ENCODE measurements at places on chromosomes 1 and 21.

DNA sequence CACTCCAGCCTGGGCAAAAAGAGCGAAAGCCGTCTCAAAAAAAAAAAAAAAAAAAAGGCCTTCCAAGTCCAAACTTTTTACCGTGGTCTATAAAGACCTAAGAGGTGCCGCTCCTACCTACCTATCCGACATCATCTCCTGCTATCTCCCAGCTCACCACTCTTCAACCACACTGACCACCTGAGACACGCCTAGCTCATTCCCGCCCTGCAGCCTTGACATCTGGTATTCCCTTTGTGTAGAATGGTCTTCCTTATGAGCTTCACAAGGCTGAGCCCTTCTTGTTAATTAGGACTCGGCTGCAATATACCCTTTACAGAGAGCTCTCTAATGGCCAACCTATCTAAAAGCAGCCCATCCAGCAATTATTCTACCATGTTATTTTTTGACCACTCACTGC lies 680 bp downstream of the MAGOH start:
- no peak for DNase-seq

- DNase-seq = peak; percentile 28
Measured at GRCh38 chr1:114323959-114324661, 170.4 kb upstream of the SYT6 start.

GRCh38 chr1:201089596-201089995 lies 22.6 kb downstream of the CACNA1S start:
- DNase-seq = no peak

DNA sequence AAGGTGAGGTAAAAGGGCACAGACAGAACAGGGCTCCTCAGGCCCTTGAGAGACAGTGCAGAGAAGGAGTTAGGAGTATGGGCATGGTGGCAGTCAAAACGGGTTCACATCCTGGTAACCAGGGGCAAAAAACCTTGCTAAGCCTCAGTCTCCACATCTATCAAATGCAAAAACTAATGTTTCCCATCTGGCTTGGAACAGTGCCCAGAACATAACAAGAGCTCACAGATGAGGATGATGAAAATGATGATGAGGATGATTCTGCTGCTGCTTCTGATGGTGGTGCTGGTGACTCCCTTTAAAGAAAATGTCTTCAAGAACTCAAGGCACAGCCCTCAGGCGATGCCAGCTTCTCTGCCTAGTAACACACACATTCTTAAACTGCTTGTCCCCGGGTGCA lies 24.1 kb downstream of the HHIPL2 start:
- peak; percentile 59 for DNase-seq

GRCh38 chr1:164644774-164645644 lies 86.0 kb downstream of the PBX1 start:
- peak; percentile 54 for DNase-seq

DNA sequence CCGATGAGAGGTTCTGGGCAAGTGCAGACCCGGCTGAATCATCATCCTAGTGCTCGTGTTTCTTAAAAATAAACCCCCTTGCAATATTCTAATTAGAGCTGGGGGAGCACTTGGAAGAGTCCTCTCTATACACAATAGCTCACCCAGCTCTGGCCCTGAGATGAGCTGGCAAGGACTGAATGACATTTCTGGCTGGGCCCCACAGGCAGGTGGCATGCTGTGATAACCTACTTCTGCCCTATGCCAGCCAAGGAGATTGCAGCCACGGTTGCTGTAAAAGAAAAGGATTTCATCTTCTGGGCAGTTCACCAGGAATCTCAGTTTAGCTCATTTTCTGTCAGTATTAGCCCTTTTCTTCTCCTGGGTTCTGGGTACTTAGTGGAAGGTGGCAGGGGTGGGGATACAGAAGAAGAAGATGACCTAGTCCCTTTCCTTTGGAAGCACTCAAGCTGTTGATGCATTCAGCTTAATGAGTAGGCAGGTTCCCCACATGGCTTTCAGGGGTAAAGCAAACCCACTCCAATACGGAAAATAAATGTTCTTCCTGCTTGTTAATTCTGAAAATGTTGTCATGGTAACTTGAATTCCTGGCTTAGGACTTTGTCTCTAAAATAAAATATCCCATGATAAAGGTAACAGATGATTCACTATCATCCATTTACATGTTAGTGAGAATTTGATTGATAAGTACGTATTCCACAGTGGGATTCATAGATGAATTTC lies 32.2 kb downstream of the VASH2 start:
- DNase-seq = no peak

DNA sequence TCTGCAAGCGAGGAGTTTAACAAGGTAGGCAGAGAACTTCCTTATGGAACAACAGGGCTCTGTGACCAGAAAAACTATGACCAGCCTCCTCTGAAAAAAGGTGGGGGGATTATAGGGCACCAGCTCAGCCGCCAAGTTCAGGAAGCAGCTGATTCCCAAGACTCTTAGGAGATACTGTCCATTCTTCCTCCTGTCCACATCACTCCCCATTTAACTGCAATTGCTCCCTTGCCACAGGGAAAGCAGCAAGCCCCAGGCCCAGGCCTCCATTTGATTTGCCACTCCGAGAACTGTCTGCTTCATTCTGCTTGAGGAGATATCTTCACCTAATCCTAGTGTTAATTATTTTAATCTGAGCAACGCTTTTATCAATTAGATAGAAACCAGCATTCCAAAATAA lies 254.3 kb downstream of the ZNF648 start:
- DNase-seq = no peak

GRCh38 chr1:213250041-213250440 lies 199.0 kb downstream of the RPS6KC1 start:
- DNase-seq = no peak

DNA sequence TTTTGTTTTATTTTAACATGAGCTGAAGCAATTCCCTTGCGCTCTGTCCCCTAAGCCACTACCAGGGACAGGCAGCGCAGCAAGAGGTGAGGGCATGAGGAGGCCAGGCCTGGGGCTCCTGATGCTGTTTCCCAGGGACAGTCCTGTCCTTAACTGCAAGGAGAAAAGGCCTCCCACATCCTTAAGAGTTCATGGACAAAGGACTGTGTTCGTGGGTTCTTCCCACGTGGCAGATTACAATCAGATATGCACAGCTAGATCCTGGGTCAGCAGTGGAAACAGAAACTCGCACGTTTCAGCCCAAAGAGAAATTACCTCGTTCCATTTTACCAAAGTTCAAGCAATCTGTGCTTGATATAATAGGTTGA lies 85.8 kb downstream of the MIS18A start:
- no peak for DNase-seq

DNA sequence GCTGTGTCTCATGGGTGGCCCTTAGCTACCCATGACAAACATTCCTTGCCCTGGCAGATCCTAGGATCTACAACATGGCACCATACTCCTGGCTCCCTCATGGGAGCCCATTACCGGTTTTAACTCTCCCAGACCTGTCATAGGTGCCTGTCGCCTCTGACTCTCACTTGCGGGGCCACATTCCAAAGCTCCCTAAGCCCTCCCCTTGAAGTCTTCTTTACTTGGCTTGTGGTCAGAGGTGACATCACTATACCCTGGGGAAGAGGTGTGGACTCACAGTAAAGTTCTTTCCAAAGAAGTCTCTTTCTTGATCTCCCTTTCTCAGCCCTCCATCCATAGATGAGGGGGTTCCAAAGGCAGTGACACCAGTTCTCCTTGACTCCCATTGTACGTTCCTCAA lies 5.4 kb upstream of the SLAMF9 start:
- DNase-seq = peak; percentile 36

DNA sequence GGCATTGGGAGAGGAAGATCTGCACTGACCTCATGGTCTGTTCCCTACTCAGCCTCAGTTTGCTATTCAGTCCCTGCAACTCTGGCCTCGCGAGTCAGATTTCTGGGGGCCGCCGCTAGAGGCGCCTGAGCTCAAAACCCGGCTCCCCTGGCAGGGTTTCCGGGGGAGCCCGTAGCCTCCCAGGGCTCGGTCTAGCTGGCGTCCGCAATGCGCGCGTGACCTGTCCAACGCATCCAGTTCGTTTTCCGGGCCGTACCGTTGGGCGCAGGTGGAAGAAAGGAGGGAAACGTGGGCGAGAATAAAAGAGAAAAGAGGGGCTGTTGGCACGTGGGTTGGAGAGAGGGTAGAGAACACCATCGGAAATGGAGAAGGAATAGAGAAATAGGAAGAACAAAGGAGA lies at the start of gene ADAM30:
Gene ADAM30, minus strand, starts transcription at position 213 of the 400 bp plus-strand sequence. Its CDS starts 179 bp downstream, at position 34.
- no peak for DNase-seq

DNA sequence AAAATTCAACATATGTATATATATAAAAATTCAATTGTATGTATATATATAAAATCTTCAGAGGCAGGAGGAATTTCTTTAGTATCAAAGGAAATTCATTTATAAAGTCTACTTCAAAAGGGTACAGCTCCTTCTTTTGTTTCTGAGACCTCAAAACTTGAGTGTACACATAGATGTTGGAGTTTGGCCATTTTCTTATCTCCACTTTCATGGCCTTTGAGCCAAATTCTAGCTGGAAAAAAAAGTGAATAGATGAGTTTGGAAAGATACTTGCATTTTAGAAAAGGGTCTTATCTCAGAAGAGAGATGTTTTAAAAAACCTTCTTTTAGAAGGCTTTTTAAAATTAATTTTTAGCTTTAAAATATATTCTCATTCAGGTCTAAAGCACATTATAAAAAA lies 103.2 kb downstream of the ATF6 start:
- no peak for DNase-seq

DNA sequence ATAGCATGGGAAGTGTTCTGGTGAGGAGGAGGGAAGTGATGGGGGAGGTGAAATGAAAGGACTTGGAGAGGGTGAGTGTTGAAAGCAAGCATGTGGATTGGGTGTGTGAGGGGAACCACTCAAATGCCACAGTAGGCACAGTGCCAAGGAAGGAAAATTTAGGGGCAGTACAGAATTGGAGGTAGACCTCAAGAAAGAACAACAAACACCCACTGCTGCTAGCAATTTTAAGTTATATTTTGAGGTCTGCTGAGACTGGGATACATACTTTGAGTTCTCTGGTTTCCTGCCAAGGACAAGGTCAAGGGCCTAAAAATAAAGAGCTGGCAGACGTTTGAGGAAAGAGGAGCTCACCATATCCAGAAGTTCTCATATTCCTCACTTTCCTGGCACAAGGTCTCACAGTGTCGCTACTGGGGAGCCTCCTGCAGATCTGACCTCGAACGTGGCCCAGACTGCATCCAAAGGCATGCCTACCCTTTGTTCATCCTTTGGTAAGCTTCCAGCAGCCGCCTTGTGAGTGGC lies 104.0 kb downstream of the BRINP2 start:
- DNase-seq = peak; percentile 91

DNA sequence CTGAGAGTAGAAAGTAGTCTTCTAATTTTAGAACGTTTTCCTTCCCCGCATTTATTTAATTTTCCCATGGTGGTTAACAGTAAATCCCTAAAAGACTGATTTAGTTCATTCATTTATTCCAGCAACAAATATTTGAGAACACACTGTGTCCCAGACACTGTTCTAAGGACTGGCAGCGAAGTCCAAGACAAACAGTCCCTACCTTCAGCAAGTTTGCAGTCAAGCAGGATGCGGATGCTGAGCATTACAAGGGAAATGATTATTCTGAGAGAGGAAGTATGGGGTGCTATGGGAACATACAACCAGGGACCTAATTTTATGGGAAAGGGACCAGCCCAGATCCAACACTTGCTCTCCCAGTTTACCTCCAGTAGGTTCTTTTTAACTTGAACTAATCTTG lies 1.2 kb upstream of the C1orf74 start:
- no peak for DNase-seq

DNA sequence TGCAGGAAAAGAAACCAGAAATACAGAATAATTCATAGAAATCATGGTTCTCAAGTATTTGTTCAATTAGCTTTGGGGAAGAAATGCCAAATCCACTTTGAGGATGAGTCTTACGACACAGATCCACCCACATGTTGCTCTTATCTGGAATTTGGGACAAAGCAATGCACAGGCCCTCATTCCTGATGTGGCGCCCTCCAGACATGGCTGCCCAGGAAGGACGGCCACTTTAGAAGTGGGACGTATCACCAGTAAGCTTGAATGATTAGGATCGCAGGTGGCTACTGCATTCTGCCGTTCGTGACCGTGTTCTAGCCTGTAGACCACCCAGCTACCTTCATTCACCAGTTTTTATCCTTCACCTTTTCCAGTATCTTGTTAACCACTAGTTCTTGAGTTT lies 20.1 kb upstream of the NCMAP start:
- no peak for DNase-seq

- DNase-seq = no peak
Measured at GRCh38 chr1:149997585-149998262, 12.8 kb downstream of the OTUD7B start.

DNA sequence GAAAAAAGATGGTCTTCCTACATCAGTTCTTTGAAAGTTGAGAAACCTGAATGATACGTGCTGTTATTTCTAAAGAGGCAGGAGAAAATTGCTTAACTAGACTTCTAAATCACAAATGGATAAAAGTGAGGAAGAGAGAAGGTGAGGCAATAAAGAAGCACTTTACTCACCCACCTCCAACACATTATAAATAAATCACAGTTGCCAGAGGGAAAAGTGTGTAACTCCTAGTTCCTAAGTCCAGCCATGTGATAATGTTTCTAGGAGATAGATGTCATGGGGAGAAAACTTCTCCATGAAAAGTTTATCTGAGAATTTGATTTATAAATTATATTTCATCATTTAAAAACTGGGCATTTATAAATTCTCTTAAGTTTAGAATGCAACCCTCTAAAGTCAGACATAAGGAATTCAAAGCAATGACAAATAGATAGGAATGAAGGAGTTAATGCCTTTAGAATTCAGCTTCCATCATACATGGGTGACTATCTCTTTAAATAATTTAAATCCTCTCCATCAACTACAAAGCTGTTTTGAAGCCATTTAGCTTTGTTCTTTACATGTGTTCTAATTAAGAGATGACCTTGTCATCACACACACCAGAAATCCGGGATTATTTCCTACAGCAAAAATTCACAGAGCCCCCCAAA lies 60.0 kb downstream of the NRIP1 start:
- peak; percentile 71 for DNase-seq

DNA sequence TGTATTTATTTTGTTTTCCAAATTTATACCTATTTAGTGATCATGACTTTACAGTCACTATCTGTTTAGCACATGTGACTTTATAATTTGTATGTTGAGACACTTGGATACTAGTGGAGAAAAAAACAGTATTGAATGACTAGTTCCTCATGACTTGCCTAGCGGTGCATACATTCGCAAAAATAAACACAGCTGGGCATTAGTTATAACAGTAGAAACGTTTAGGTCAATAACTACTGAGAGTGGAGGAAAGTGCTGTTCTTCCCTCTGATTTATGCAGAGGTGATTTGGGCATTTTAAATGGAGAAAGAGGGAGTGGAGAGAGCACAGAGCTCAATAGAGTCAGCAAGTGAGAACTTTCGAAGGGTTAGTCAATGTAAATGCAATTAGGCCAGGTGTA lies 1679.0 kb upstream of the B3GALT2 start:
- DNase-seq = no peak

- DNase-seq = peak; percentile 73
Measured at GRCh38 chr1:16396591-16396990, 29.5 kb downstream of the SZRD1 start.

GRCh38 chr1:93675271-93675670 lies 6.4 kb downstream of the BCAR3 start:
- no peak for DNase-seq

- DNase-seq = no peak
Measured at GRCh38 chr1:232576537-232576936, 53.4 kb downstream of the SIPA1L2 start.
